NCI-H2081 (cell line): ENCODE measurements at places on chromosomes 2 and 18.

GRCh38 chr2:217903859-217904613 lies 98.8 kb downstream of the TNS1 start:
- peak; percentile 71 for DNase-seq

- DNase-seq, result no peak
These were observed 387.6 kb downstream of the ZEB2 start for GRCh38 chr2:144132357-144132756.

DNA sequence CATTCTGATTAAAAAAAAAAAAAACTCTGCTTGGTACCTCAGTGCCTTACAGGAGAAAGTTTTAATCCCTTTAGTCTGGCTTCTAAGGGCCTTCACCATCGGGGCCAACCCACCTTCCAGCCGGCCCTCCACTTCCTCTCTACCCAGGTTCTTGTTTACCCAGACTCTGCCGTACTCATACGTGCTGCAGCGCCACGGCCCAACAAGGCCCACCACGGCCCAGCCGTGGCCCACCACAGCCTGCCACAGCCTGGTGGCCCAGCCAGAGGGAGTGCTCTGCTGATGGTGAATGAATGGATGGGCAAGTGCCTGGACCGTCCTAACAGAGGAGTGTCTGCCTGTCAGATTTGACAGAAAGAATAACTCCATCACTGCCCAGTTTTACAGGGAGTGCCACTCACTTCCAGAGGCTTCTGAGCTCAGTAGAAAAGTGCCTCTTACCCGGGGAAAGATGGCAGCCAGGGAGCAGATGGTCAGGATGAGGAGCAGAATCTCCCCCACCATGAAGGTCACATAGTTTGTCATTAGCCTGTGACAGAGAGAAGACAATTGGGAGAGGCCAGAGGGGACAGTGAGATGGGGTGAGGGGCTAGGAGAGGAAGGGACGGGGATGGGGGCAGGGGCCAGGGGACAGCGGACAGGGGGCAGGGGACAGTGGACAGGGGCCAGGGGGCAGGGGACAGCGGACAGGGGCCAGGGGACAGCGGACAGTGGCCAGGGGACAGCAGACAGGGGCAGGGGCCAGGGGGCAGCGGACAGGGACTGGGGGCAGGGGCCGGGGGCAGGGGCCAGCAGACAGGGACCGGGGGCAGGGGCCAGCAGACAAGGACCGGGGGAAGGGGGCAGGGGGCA lies 38.2 kb downstream of the CENPO start:
- no peak for DNase-seq

DNA sequence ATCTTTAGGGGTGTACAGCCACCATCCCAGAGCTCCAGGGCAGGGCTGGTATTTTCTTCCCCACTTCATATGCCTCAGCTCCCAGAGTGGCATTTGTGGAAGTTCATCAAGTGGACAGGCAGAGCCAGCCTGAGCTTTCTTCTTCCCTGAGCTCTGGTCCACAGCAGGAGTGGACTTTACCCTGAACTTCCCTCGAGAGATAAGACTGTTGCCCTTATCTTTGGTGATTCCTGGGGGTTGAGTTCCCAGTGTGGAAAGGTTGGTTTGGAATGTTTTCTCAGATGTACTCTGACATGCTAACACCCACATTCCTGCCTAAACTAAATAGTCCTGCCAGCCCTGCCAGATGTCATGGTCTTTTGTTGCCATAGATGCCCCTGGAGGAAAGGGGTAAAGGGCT lies 62.0 kb upstream of the LGALSL start:
- DNase-seq, result no peak

DNA sequence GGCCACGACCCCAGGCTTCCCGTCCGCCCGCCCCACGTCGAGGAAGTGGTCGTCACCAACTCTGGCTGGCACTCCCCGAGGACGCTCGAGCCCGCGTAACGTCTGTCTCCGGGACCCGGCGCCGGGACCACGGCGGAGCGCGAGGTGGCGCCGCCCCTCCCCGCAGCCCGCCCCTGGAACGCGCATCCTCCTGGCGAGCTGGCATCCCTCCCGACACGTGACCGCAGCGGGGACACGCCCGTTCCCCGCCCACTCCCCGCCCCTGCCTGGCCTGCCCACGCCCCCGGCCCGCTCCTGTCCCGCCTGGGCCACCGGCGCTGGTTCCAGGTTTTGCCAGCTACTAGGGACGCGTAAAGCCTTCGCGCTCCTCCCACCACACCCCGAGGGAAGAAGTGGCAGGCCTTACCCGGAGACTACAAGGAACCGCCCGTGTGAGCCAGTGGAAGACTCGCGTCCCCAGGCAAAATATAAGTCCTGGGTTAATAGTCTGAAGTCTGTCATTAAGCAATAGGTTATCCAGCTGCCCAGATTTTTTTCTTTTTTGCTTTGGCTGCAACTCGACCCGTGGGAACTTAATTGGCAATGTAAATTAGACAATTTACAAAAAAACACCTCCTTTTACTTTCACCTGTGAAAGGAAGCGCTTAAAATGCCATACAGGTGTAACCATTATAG lies at the start of gene OSBPL1A:
TSS of gene OSBPL1A (minus strand) at position 131 of the 675 bp plus-strand sequence. CDS start 20,291 bp downstream, outside the sequence.
- DNase-seq, result peak; percentile 92

DNA sequence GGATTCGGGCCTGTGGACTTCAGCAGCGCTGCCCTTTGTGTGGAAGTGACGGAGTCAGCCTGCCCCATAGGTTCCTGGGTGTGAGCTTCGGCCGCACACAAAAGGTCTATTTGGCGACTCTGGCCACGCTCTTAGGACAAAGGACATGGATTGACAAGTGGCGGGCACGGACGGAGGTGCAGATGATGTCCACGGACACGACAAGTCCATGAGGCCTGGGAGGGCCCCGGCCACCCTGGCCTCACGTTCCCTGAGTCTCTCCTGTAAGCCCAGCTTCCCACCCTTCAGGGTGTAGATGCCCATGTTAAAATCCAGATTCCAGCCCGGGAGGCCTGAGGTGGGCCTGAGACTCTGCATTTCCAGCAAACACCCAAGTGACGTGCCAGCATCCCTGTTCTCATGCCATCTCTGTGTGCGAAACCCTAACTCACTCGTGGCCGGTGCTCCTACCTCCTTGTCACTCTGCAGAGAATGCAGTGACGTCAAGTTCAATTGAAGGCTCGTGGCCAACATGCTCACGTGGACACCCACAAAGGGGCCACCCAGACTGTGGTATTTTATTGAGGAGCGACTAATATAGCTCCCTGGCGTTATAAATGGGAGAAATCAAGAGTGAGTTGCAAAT lies 111.7 kb downstream of the RTP5 start:
- no peak for DNase-seq

DNA sequence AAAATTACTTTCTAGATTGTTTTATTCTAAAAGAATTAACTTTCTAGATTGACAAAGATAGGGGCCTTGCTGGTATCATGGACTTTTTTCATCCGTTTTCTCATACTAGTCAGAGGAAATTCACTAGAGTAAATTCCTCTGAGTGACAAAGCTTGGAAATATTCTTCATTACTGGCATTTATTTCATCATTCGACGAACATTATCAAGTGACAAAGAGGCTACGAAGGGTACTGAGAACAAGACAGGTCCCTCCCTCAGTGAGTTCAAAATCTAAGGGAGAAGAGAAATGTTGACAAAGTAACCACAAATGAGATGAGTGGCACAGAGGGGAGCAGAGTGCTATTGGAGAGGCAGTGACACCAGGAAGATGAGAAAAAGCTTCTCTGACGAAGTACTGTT lies 4.3 kb downstream of the EPG5 start:
- no peak for DNase-seq

DNA sequence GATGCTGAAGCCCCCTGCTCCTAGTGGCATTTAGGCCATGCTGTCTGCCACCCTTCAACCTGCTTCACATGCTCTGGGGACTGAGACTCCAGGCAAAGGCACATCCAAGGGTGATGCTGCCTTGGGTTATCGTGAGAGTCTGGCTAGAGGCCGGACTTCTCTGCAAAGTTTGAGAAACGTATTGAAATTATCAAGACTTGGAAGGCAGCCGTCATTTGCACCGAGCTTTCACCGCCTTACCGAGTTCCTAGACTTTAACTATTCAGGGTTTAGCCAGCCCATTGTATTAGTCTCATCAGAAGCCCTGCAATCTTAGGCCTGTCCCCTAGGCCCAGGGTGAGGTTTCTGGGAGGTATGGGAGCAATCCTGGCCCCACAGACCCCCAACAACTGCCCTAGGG lies 34.0 kb downstream of the RDH14 start:
- no peak for DNase-seq

DNA sequence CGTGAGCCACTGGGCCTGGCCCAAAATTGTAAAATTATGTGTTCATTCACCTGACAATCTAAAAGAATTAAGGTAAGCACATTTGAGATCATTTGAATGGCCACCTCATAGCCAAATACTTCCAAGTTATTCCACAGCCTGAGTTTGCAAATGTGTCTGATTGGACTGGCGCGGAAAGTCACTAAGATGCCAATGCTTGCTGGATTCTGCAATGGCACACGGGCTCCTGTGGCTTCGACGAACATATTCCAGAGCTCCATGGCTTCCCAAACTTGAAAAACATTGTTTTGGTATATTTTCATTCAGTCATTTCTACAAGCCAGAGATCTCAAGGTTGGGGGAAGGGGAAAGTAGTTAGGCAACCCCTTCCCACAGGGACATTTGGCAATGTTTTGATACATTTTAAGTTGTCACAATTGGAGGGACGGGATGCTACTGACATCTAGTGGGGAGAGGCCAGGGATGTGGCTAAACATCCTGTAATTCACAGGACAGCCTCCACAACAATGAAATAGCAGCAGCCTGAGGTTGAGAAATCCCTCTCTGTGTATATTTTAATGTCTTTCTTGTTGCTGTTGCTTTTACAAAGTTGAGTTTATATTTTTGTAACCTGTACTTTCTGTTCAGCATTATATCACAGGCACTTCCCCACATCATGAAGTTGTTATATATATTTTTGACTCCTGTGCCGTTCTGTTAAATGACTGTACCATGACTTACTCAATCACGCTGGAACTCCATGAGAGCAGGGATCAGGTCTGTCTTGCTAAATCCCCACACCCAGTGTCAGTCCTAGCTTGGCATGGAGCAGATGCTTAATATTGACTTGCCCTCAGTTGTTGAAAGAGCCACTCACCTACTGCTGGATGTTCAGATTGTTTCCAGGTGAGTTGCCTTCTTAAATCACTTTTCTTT lies 56.9 kb downstream of the COL4A4 start:
- DNase-seq, result peak; percentile 54

DNA sequence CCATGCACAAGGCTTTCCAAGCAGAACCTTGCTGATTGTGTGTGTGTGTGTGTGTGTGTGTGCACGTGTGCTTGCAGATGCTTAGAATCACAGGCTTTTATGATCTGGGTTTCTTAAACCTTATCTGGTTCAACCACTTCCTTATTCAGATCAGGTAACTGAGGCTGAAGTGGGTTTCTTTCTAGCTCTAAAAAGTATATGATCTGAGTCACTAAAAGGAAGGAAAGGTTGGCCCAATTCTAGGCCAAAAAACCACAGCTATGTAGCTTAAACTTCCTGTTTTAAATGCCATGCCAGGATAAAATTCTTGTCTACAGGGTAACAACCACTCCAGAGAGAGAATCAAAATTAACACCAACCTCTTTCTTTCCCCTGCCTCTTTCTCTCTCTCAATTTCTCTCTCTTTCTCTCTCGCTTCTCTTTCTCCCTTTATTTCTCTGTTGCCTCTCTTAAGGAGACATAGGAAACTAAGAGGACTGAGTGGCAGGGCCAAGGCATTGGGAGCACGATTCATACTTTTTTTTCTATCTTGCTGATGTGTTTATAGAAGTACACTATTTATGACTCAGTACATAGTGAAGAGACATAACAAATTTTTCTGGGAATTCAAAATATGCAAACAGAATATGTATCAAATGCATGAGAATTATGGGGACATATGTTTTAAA lies 140.3 kb downstream of the TRIB2 start:
- DNase-seq, result no peak

- DNase-seq, result no peak
These were observed 52.9 kb downstream of the SATB2 start for GRCh38 chr2:199404841-199405240.

DNA sequence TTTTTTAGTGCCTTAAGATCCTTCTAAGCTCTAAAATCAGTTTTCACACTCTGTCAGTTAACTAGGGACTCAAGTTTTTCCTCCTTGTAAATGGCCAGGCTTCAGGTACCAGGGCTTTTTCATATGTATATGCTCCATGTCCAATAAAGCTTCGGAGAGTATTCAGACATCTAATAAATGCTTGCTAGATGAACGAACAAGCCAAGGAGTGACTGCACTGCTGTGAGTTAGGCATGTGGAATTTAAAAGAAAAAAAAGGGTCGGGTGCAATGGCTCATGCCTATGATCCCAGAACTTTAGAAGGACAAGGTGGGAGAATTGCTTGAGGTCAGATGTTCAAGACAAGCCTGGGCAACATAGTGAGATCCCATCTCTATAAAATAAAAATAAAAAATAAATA lies 81.9 kb downstream of the CDH2 start:
- DNase-seq, result no peak
